ENCODE measurements at places on chromosomes 5 and 9.

- DNase-seq = no peak
These were observed 480.4 kb downstream of the CETN3 start for GRCh38 chr5:89929173-89929572.

- no peak for DNase-seq
These were observed 806.2 kb upstream of the WWC1 start for GRCh38 chr5:167485061-167485774.

GRCh38 chr9:36728651-36729520 lies 156.2 kb downstream of the MELK start:
- DNase-seq = peak; percentile 51

DNA sequence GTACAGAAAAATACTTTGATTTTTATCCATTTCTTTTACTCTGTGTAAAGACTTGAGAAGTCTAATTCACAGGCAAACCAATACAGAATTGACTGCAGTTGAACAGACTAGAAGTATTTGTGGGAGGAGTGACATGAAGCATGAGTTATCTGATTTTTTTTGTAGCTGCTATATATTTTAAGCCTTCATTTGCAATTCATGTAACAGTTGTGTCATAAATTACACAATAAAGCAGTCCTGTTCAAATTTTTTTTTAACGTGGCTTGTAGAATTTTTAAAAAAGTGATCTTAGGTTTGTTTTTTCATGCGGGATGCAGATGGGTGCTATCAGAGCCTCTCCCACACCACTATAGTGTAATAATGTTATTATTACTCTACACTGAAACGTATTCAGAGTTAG lies 2.9 kb upstream of the MAML1 start:
- DNase-seq = no peak

- DNase-seq = no peak
These were observed 80.3 kb downstream of the CDH6 start for GRCh38 chr5:31273631-31274378.
